Smooth muscle cell of the brain vasculature (primary cell): ENCODE measurements at places on chromosomes 13 and 19.

GRCh38 chr13:77026861-77027621 lies at the start of gene FBXL3:
Gene FBXL3 (minus strand): TSS chr13:77027159. CDS start chr13:77021860, 5,299 bp downstream.
- DNase-seq: peak; percentile 78

DNA sequence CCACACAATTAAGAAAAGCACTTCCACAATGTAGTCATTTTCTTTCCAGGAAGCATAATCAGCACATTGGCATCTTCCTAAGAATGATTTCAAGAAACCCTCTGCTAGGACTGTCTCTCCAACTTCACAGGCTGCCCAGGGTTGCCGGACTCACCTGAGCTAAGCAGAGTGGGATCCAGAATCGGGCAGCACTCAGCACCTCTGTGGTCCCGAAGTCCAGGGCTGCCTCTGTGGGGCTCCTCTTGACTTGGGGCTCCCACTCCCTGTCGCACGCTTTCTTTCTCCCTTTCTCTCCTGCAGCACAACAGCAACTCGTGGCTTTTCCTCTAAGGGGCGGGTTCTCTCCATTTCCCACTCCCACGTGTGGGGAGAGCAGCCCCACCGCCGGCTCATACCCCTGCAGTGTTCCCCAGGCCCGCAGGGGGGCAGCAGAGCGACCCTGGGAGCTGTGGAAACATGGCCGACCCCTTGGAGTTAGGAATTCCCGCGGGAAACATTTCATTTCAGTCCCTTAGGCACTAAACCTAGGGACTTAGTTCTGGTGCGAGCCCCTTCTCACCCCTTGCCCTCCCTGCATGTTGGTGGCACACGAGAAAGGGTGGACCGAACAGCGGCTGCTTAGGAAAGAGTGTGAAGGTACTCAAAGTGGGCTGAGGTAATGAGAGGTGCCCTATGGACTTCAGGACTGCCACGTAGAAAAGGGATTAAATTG lies at the start of gene TMEM272:
TSS of gene TMEM272 (minus strand) at position 316 of the 712 bp plus-strand sequence. CDS start 6,647 bp downstream, outside the sequence.
- DNase-seq: no peak

DNA sequence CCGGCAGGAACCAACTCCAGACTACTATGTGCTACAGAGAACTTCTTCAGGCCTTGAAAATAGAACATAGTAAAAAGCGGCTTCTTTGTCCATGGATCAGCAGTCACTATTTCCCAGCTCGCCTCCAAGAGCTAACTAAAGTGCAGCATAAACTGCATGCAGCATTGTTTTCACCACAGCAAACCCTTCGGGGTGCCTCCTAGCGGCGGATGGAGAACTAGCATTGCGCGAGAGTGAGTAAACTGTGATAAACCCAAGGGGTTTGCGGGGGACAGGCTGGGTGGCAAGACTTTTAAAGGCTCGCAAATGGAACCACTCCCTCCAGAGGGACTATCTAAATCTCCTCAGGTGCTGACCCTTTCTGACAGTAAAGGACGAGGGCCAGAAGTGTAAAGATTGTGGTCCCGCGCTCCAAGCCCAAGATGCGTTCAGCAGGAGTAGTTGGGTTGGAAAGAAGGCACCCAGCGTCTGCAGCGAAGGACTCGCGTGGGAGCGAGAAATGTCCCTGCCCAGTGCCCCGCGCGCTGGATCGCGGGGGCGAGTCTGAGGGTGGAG lies 21.5 kb upstream of the SGCG start:
- no peak for DNase-seq

DNA sequence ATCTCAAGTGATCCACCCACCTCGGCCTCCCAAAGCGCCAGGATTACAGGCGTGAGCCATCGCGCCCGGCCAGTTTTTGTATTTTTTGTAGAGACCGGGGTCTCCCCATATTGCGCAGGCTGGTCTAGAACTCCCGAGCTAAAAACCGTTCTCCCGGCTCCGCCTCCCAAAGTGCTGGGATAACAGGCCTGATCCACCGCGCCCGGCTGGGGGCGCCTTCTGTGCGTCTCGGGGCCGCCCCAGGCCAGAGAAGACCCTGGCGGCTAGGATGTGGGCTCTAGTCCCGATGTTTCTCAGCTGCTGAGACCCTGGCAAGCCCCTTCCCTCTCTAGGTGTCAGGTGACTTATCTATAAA lies 3.6 kb downstream of the ARHGAP45 start:
- no peak for DNase-seq

DNA sequence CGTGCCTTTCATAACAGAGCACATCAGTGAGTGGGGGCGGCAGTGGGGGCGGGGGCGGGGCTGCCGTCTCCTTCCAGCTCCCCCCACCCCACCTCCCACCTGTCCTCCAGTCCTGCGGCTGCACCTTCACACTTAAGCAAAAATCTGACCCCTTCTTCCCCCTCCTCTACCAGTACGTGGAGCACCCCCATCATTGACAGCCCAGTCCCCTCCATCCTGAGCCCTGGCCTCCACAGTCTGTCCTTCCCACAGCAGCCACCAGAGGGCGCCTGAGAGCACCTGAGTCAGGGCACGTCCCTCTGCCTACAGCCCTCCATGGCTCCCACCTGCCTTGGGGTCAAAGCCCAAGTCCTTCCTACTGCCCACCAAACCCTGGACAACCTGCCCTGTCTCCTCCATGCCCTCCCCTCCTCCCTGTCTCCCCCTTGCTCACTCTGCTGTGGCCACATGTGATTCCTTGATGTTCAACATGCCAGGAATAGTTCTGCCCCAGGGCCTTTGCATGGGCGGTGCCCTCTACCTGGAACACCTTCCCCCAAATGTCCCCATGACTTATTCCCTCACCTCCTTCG lies 4.0 kb downstream of the EBI3 start:
- DNase-seq: no peak

DNA sequence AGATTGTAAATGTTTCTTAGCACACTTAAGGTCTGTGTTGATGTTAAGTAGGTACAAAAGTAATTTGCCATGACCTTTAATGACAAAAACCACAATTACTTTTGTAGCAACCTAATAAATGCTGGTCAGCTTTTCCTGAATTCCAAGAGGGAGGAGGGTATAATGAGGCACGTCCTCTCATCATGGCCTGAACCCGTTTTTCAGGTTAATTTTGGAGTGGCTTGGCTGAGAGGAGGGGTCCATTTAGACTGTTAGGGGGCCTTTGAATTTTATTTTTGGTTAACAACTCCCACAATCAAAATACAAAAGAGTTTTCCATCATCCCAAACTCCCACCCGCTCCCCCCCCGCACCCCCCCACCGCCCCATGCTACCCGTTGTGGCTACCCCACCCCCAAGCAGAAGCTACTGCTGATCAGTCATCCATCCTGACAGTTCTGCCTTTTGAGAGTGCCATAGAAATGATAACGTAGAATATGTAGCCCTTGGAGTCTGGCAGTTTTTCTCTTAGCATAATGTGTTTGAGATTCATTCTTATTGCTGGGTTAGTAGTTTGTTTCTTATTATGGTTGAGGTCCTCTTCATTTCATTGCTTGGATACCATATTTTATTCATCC lies 14.4 kb upstream of the PLEKHF1 start:
- DNase-seq: no peak

- no peak for DNase-seq
Observed at GRCh38 chr13:100917011-100917410, 242.4 kb upstream of the TMTC4 start.

- no peak for DNase-seq
Observed at GRCh38 chr13:30312904-30313303, 5.6 kb upstream of the KATNAL1 start.

- no peak for DNase-seq
Observed at GRCh38 chr13:104301171-104301975, 1235.2 kb upstream of the SLC10A2 start.

DNA sequence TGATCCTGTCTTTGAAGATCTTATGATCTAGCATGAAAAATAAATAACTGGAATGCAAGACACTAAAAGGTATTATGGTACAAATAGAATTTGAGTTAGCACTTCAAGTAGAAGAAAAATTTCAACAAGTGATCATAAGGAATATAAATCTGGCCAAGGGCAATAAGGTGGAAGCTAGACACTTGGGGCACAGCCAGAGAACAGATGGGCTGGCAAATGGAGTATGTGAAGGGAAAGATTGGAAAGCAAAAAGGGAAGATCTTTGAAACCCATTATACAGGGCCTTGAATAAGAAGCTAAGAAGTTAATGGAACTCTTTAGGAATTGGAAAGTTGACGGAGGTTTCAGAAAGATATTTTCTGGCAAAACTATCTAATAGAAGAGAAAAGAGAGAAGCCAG lies 61.0 kb downstream of the MZT1 start:
- DNase-seq: no peak

DNA sequence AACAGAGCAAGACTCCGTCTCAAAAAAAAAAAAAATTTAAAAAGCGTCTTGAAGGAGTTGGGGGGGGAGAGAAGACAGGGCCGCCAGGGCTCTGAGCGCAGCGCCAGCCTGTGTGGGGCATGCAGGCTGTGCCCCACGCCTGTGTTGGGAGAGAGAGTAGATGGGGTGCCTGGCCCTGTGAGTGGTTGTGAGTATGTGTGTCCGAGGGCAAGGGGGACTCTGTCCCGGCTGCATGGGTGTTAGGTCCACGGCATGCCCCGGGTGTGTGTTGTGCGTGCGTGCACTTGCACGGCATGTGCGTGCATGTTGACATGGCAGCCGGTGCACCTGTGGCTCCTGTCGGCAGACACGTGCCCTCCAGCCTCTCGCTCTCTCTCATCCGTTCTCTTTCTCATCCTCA lies 3.4 kb downstream of the MAP2K7 start:
- no peak for DNase-seq

- no peak for DNase-seq
Observed at GRCh38 chr19:3712663-3713611, 4.8 kb downstream of the TJP3 start.

GRCh38 chr19:16216744-16217670 lies 19.3 kb downstream of the AP1M1 start:
- DNase-seq: no peak

GRCh38 chr13:83125791-83126190 lies 756.5 kb downstream of the SLITRK1 start:
- no peak for DNase-seq

DNA sequence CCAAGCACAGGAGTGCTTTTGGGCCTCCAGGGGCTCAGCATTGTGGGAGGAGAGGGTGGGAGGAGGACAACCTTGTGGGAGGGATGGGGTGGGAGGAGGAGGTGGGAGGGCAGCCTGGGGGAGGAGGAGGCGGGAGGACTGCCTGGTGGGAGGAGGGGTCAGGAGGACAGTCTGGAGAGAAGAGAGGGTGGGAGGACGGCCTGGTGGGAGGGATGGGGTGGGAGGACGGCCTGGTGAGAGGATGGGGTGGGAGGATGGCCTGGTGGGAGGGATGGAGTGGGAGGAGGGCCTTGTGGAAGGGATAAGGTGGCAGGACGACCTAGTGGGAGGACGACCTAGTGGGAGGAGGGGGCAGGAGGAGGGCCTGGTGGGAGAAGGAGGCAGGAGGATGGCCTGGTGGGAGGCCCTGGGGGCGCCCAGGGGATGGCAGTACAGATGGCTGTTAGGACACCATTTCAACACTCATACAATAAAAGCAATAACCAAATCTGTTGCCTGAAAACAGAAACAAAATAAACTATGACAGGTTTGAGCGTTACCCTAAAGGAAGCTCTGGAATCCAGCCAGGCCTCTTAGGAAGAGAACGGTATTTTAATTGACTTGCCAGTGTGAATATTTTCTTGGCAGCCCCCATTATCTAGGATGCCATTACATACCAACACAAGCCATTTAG lies 63.7 kb downstream of the CRYL1 start:
- DNase-seq: no peak

DNA sequence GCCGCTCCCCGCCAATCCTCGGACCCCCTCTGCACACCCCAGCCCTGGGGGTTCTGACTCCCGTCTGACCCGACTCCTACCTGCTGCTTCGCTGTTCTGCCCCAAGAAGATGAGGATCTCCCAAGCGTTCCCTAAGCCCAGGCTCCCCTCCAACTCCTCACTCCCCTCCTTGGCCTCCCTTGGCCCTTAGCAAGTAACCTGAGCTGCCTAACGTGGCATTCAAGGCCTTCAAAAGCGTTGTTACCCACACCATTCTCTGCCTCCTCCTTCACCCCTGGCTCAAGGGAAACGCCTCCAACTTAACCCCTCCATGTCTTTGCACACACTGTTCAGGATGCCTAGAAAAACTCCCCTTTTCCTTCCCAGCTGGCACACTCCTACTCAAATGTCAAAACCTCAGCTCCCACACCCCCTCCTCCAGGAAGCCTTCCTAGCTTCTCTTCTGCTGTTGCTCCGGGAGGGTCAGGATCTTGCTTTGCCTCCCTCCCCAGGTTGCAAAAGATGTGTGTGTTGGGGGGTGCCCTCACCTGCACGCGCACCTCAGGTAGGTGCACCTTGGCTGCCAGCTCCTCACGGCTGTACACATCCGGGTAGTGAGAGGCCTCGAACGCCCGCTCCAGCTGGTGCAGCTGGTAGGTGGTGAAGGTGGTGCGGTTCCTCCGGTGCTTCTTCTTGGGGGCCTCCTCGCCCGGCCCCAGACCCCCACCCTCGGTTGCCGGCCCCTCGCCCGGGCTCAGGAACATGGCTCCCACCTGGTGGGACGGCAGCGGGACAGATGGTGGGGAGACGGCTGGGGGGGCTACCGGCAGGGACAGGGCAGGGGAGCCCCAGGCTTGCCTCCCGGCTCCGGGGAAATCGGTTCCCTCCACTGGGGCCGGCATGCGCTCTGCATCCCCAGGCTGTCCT lies 775 bp downstream of the RAX2 start:
- DNase-seq: no peak

GRCh38 chr19:13286195-13286985 lies 136.2 kb downstream of the IER2 start:
- no peak for DNase-seq

GRCh38 chr19:41923045-41923788 lies 5.0 kb downstream of the ERFL start:
- no peak for DNase-seq

- no peak for DNase-seq
Observed at GRCh38 chr13:96185818-96186217, 95.9 kb downstream of the HS6ST3 start.

GRCh38 chr13:48493851-48494250 lies 39.0 kb downstream of the RCBTB2 start:
- no peak for DNase-seq

DNA sequence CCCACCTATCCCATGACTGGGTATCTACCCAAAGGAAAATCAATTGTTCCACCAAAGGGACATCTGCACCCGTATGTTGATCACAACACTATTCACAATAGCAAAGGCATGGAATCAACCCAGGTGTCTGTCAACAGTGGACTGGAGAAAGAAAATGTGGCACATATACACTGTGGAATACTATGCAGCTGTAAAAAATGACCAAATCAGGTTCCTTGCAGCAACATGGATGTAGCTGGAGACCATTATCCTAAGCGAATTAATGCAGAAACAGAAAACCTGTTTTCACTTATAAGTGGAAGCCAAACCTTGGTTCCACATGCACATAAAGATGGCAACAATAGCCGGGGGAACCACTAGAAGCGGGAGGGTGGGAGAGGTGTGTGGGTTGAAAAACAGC lies 228.6 kb downstream of the UQCRFS1 start:
- no peak for DNase-seq

GRCh38 chr13:52810011-52810410 lies 38.4 kb downstream of the PCDH8 start:
- DNase-seq: no peak

DNA sequence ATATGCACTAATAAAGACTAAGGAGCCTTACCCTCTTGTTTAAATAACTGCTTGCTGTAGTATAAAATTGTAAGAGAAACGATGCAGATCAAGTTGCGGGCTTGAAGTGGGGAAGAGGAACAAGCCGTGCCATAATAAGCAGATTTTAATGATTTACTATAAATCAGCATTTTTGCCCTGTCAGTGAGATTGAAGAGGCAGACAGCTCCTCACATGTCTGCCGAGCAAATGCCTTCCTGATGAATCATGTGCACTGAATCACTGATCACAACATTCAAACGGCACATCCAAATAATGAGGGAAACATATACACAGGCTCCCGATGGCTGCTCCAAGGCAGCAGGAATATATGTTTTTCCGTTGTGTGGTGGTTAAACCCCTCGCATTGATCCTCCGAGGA lies 282.9 kb downstream of the TSHZ3 start:
- DNase-seq: peak; percentile 45
